ENCODE measurements at places on chromosomes 5 and 9.
A peak's percentile ranks its signal among the peaks of the same experiment; 100 is the strongest.

DNA sequence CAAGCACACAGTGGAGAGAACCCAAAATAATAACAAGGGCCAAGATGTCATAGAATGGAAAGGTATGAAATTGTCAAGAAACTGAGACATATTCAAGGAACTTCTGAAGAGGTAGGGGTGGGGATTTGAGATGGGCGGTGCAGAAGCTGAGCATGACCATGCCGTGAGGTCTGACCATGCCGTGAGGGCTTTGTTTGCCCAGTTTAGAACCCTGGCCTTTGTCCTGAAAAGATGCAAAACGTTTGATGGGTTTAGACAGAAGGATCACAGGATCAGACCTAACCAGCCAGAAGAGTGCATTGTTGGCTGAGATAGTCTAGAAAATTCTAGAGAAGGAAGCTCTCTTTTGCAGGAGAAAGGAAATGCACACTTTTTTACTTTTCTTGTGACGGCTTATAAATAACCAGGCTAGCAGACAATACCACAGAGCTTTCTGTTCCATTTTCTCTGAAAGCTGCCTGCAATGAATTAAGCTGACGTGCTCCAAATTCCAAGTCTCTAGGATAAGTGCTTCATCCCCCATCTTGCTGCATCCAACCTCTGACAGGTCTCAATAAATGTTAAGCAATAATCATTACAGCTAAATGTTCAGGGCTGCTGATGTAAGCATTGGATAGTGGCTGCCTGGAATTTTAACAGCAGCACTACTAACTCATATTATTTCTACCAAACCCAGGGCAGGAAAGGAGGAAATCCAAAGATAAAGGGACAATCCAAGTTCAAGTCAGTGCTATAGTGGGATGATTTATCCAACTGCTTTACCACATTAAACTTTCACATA is 110.9 kb upstream of the IL6ST start:
- DNase-seq, result no peak

- no peak for DNase-seq
These were observed 52.3 kb upstream of the CPLX2 start for GRCh38 chr5:175819090-175819425.

DNA sequence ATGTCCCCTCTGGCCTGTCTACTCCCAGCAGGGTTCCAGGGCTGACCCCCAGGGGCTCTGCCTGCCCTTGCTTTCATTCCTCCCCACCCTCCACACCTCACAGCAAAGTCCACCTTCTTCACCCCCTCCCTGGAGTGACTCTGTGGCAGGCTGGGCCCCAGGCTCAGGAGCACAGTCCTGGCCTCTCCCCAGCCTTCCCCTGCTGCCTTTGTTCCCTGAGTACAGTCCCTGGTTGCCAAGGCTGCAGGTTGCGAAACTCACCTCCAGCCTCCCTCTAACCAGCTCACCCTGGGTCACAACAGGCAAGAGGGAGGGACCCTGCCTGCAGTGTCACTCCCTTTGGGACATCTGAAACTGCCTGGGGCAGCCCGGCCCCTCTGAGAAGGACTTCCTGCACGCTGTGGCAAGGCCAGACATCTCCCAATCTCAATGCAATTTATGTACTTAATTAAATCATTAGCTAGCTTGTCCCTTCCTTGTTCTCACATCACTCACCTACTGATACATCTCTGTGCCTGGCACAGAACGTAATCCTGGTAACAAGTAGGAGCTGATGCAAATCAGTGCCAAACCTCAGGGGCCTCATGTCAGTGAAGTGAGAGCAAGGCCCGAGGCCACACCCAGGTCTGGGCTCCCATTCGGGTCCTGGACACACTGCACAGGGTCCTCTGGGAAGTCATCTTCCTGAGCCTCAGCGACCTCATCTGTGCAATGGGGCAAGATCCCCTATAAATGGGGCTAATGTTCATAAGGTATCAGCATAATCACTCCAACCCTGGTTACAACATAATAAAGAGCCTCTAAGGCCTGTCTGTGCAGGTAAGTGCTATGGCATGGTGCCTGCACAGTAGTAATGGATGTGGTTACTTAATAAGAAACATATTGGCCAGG is 27.3 kb upstream of the TRIM14 start:
- DNase-seq, result peak; percentile 49

GRCh38 chr9:133888048-133888808 is 103.9 kb downstream of the VAV2 start:
- no peak for DNase-seq

- no peak for DNase-seq
These were observed 122.6 kb downstream of the PAPPA start for GRCh38 chr9:116276196-116276493.

GRCh38 chr9:92315456-92315855 is 9.7 kb downstream of the NOL8 start:
- no peak for DNase-seq

- no peak for DNase-seq
These were observed 1.1 kb upstream of the ANXA2R start for GRCh38 chr5:43041110-43041668.

DNA sequence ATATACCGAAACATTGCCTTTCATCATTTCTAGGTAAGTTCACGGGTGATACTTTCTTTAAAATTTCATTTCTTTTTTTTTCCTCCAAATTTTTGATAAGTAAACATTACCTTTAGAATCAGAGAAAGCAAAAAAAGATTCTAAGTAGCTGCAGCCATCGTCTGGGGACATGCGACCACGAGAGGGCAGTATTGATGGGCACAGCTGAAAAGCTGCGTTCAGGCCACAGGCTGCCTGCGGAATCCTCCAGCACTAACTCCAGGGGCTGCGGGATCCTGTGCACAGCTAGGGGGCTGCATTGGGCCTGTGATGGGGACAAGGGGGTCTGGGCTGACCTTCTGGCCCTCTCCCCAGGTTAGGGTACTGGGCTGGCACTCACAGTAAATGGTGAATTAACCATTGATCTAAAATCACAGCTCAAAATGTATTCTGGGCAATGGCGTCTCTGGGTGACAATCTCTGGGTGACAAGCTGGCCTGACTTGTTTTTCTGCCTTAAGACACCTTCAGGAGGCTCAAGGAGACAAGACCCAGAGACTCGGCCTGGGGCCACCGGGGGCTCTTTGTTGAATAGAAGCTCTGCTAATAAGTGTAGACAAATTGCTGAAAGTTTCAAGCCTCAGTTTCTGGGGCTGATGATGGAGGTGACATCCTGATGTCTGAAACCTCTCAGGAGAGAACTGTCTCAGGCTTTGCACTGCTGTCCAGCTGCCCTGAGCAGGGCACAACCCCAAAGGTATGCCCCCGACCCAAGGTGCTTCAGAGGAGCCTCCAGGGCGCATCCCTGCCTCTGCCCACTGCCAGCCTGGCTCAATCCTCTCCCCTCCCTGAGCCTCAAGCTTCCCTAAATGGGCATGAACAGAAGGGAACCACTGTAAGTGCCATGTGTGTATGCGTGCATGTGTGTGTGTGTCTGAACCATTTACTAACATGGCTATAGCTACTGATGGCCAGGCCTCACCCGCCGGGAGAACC is 44.3 kb upstream of the SARDH start:
- DNase-seq, result peak; percentile 85

DNA sequence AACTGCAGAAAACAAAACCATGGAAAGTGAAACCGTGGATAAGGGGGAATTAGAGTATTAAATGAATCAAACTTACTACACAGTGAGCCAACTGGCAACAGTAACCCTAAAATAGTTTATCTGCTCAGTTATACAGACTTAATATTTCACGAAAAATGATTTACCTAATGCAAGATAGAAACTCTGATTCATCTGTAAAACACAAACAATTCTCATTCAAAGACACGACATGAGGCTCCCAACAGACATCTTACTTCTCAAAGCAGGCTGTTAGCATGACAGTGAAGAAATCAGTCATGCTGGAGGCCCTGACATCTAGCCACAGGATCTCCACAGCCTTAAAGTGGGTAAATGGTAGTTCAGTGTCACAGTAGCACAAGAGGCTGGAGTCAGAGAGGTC is 131.2 kb downstream of the FBN2 start:
- no peak for DNase-seq

DNA sequence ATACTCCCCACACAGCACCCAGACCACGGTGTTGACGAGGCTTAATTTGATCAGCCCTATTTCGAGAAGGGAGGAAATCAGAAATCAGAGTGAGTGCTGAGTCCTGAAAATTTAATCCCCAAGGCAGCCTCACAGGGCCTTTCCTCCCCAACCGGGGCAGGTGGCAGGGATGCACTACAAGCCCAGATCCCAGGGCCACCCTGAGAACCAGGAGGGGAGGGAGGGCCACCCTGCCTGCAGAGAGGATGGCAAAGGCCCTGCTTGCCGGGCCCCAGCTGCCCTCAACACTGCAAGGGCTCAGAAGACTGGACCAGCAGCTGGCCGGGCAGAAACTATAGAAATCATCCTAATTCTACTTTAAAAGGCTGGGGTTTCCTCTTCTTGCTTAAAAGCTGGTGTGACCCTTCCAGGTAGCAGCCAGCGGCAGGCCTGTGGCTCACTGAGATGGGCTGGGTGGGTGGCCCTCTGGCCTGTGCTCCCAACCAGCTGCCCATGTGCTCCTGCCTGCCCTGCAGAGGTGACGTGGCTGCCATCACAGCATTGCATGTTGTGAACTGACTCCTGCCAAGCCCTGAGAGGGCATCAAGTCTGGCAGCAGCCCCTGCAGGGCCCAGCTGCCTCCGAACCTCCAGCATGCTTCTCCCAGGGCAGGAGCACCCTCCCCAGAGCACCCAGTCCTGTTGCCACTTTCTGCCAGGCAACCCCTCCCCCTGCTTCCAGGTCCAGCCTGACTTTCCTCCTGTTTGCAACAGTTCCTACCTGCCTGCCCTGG is 122.8 kb downstream of the ADAMTS2 start:
- no peak for DNase-seq

DNA sequence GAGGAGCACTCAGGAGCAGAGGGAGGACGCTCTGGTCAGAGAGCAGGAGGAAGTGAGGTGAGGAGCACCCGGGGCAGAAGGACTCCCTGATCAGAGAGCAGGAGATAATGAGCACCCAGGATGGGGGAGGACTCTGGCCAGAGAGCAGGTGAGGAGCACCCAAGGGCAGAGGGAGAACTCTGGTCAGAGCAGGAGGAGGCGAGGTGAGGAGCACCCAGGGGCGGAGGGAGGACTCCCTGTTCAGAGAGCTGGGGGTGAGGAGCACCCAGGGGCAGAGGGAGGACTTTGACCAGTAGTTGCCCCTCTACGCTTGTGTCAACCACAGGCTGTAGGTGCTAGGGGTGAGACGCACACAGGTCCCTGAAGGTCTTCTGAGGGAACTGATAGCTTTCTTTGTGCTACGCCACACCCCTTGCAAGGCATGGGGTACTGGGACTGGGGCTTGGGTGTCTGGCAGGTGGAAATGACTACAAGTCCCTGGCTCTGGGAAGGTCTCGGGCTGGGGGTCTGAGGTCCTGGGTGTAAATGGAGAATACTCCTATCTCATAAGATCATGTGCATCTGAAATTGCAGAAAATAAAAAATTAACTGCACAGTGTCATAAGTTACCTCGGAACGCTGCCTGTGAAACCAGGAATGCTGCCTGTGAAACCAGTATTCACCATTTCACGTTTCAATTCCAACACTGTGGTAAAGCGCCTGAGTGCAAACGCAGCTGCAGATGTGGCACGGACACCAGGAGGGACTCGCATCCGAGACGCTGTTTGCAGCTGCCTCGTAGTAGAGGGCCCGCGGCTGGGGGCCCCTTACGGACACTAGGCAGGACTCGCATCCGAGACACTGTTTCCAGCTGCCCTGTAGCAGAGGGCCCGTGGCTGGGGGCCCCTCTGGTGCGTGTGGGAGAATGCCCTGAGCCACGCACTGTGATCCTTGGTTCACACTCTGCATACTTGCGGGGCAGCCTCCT is 27.0 kb upstream of the SLC6A3 start:
- no peak for DNase-seq

DNA sequence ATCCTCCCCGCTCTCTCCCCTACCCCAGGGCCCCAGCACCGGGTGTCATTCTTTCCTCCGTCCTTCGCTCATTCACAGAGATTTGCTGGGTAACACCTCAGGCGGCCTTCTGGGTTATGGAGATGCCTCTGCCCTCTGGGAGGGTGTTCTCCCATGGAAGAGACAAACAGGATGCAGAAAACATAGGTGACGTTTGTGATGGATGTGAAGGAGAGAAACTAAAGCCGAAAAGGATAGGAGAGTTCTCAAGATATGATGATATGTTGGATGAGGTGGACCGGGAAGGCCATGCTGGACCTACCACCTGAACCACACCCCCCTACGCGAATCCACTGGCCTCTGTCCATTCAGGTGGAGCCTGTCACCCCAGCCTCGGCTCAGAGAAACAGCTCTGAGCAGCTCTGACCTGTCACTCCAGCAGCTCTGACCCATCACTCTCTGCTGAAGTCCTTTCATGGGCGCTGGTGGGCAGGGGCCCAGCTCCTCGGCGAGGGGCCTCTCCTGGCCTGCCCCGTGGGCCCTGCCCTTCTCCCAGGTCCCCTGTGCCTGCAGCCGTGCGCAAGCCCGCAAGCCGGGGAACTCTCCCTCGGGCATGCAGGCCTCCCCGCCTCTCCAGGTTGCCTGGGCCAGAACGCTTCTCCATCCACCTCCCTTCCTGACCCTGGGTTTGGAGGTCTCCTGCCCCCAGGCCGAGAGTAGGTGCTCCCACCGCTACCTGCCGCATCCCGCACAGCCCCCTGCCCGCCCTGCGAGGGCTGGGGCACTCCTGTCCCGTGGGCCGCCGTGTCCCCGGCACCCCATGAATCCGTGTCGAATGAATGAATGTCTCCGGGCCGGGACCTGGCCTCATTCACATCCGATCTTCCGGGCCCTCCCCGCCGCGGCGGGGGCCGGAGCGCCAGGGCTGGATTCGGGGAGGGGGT is 717 bp upstream of the NCS1 start:
- no peak for DNase-seq

- peak; percentile 39 for DNase-seq
These were observed 70.3 kb downstream of the CTSL start for GRCh38 chr9:87796196-87796595.

DNA sequence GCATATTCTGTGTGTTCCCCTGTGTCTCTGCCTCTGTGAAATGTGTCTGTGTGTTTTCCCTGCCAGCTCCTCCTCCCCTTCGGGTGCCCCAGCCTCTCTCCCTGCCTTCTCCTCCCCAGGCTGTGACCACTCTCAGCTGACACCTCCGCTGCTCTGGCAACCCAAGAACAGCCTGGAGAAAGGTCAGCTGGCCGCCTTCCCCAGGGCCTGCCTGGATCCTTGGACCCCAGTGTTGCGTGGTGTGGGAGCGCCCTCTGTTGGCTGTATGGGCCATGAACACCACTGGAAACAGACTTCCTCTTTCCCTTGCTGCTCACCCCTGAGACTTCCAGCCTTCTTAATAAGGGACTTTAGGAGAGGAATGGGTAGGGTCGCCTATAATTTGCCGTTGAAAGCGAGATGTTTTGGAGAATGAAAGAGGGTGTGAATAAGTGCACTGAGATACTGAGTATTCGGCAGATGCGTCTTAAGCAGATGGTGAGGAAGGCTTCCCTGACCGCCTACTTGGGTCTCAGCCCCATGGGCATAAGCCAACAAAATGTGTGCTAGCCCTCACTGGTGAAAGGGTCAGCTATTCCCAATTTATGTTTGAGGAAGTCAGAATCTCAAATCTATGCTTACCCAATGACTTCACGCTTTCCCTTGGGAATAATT is 114.9 kb upstream of the TRIM32 start:
- peak; percentile 82 for DNase-seq

DNA sequence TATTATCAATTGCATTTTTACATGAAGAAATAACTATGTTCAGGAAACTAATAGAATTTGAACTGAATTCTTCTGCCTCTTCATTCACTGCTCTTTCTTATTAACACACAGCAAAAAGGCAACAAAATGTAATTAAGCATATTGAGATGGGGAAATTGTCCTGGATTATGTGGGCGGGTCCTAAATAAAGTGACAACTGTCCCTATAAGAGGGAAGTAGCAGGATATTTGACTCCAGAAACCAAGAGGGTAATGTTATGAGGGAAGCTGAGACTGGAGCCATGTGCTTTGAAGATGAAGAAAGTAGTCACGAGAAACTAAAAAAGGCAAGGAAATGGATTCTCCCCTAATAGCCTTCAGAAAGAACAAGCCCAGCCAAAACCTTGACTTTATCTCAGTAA is 311.2 kb upstream of the PIK3R1 start:
- no peak for DNase-seq
